ENCODE measurements at places on chromosomes 12 and 14.

DNA sequence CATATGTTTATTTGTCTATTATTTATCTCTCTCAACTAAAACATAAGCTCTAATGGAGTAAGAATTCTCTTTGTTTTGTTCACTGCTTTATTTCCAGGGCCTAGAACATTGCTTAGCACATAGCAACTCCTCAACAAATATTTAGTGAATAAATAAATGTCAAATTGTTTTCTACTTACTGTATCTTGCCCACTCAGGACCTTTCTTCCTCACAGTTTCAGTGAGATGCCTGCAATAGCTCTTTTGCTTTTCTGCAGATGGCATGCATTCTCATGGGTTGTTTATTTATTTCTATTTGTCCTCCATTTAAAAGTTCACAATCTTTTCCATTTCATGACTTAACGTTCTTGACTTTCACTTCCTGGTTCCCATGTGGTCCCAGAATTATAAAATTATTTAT lies 94.9 kb upstream of the TTC7B start:
- no peak for DNase-seq

DNA sequence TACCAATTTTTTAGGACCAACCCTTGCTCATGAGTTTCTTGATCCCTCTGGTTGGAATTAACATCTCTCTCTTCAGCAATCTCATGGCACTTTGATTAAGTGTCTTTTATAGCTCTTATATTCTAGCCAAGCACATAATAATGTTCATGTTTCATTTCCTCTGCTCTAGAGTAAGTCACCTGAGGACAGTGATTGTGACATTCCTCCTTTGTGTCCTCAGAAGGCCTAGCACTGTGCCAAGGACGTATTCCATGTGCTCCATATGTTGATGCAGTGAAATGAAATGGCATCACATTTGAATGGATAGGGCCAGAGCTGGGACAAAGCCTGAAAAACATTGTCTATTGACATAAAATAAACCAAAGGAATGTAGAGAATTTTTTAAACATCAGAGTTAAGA lies 322.8 kb upstream of the PRICKLE1 start:
- DNase-seq: no peak

- no peak for DNase-seq
Measured at GRCh38 chr12:3030821-3031429, 46.3 kb upstream of the TSPAN9 start.

DNA sequence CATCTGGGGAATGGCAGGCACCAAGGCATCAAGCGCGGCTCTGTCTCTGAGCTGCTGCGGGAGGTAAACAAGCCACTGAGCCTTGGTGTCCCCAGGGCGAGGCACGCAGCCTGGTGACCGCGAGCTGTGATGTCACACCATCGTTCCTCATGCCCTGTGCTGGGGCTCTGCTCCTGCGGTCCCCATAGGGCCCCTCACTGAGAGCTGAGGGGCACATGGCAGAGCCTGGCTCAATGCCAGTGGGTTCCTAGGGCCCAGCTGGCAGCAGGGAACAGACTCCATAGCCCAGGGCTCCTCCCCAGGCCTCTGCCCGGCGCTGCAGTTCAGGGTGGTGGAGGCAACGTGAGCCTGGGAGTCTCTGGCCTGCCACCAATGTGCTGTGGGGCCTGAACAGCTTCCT lies 22.6 kb downstream of the CHGA start:
- DNase-seq: no peak

- DNase-seq: no peak
Measured at GRCh38 chr12:5570416-5570815, 138.5 kb downstream of the NTF3 start.

DNA sequence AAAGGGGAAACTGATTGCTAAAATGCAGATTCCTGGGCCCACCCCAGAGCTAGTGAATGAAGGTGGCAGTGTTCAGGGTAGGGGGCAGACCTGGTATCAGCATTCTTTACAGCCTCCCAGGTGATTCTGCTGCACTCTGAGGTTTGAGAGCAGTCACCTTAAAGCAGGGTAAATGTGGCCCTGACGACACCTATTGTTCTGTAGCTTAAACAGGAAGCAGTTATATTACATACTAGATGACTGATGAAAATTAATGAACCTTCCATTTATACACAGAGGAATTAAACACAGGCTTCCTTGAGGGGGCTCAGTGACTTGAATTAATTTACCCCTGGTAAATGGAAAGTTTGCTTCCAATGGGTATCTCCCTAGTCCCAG lies 25.3 kb downstream of the NUAK1 start:
- DNase-seq: no peak

- no peak for DNase-seq
Measured at GRCh38 chr12:32917094-32917611, 20.6 kb upstream of the PKP2 start.

DNA sequence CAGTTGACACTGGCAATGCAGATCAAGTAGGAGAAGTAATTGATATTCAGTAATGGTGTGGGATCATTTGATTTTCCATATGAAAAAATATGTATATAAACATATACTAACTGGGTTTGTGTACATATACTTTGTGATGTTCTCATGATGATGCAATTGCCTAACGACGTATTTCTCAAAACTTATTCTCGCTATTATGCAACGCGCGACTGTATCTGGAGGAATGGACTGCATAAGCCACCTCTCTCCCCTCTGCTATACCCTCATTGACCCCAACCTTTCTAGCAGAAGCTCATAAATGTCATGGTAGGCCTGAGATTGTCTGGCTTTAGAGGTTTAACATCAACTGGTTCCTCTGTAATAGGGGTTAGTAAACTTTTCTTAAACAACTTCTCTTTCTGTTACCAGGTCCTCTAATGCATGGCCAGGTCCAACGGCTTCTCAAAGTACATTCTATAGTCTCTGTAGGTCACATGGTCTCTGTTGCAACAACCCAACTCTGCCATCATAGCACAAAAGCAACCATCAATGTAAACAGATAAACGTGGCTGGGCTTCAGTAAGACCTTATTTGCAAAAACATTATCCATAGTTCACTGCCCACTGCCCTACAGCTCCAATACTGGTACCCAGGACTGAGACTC lies 59.3 kb downstream of the FOXN3 start:
- DNase-seq: no peak

GRCh38 chr12:70576341-70577282 lies 60.6 kb downstream of the PTPRB start:
- peak; percentile 86 for DNase-seq

- no peak for DNase-seq
Measured at GRCh38 chr14:61342486-61342885, 21.1 kb downstream of the PRKCH start.

Data from ELR (cell line).